ENCODE measurements at places on chromosomes 4 and X. TPM values are rescaled to one million over a fixed set of nuclear protein-coding genes. Genes with fewer than 3 reads are reported as not detected.

Gene JAKMIP1
- total RNA-seq = not detected

Gene ZCCHC18
- 0.62 TPM for total RNA-seq

Gene IDUA
- 30.6 TPM for total RNA-seq

Gene DNAAF6
- total RNA-seq = not detected

Gene RTL9
- total RNA-seq = not detected

Gene ARMCX1
- total RNA-seq = 4.7 TPM

Gene SHISA3
- total RNA-seq = 0.18 TPM

Gene SPP1
- total RNA-seq = 1.6 TPM

DNA sequence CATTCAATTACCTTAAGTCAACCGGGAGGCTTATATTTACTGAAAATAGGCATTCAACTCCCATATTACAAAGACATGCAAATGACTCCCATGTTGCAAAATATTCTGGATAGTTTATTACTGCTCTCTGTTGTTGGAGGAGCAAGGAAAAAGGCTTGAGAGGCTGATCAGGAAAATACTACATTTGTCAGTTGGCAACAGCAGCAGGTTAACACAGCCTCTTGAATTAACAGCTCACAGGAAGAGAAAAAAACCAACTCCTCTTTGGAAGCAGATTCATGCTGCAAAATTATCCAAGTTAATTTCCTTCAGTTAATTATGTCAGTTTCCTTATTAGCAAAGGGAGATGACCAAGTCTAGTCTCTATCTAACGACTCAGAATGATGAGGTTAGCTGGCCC lies 238.9 kb downstream of the MAML3 start:
- H3K4me1 ChIP-seq = peaks cover 33% of the 10 kb centered on the region
- H3K36me3 ChIP-seq = no peaks in the 10 kb centered on the region
- H3K27ac ChIP-seq = no peak overlapping the region
- no peak overlapping the region for H3K4me3 ChIP-seq

GRCh38 chr4:8592366-8593263 lies at the start of gene CPZ:
CPZ (plus strand) TSS chr4:8592765; CDS start chr4:8592834, 69 bp downstream.
- H3K4me3 ChIP-seq = no peak within 1 kb of the TSS
- no peaks in the 10 kb centered on the region for H3K4me1 ChIP-seq
- H3K27ac ChIP-seq = no peak within 1 kb of the TSS

DNA sequence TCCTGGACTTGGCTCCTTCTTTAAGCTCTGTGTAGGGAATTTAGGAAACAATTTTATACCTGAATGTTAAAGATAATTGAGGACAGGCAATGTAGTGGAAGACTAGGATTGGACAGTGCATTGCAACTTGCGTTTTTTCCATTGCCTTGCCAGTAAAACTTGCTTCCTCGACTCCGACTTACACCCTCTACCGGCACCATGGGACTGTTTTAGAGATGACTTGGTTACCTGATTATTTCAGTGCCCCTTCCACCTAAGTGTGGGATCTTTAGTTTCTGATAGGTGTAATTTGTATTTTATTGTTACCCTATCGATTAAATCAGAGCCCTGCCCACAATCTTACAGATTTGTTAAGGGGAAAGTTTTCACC lies 1.2 kb downstream of the PRPS1 start:
- H3K27me3 ChIP-seq = no peaks in the 10 kb centered on the region
- peak; percentile 13 for DNase-seq
- peak overlapping the region; percentile 90 for H3K4me3 ChIP-seq
- H3K36me3 ChIP-seq = no peaks in the 10 kb centered on the region

DNA sequence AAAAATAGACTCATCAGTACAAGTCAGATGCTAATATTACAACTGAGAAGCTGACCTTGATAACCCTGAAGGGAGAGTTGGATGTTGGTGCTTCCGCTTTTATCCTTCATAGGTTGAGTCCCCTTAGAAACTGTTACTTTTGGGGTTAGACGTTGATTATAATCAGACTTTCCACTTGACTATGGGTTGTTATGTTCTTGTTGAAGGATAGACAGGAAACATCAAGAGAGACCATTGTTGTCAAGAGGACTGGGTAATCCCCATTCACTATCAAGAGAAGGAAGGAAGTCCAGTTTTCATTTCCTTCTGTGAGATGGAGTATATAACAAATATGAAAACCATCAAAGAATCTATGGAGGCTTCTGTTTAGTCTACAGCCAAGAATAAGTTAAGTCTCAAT lies 229.9 kb upstream of the AFF2 start:
- no peak overlapping the region for H3K4me3 ChIP-seq
- H3K27ac ChIP-seq = no peak overlapping the region
- H3K36me3 ChIP-seq = no peaks in the 10 kb centered on the region
- no peaks in the 10 kb centered on the region for H3K4me1 ChIP-seq
- DNase-seq = no peak

GRCh38 chr4:98995183-98996055 lies at the start of gene METAP1:
METAP1 (plus strand) TSS chr4:98995721; CDS start chr4:98995754, 33 bp downstream.
- peaks cover 2% of the 10 kb centered on the region for H3K36me3 ChIP-seq
- H3K27me3 ChIP-seq = no peaks in the 10 kb centered on the region
- peak within 1 kb of the TSS; percentile 73 for H3K4me3 ChIP-seq
- peaks cover 12% of the 10 kb centered on the region for H3K4me1 ChIP-seq
- peak; percentile 64 for DNase-seq

DNA sequence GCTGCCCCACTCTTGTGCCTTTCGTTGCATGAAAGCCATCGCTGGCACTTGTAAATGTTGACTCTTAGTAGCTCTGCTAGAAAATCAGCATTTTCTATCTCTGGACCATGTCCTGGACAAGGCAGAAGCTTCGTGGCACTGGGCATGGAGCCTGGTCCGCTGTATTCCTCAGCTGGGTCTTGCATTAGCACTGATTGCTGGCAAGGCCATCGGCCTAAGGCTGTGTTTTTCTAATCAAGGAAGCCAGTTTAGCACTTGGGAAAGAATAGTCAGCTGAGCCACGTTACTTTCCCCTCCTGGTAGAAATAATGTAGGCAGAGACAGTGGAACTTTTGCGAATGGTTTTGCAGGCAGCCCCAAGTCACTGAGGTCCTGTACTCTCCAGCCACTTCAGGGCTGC lies 180.2 kb upstream of the EOLA2 start:
- no peak overlapping the region for H3K27ac ChIP-seq
- no peaks in the 10 kb centered on the region for H3K36me3 ChIP-seq
- no peaks in the 10 kb centered on the region for H3K4me1 ChIP-seq
- no peak overlapping the region for H3K4me3 ChIP-seq

- H3K4me3 ChIP-seq = no peak overlapping the region
- no peaks in the 10 kb centered on the region for H3K27me3 ChIP-seq
- H3K27ac ChIP-seq = no peak overlapping the region
Measured at GRCh38 chr4:16206848-16207247, 19.4 kb downstream of the TAPT1 start.

DNA sequence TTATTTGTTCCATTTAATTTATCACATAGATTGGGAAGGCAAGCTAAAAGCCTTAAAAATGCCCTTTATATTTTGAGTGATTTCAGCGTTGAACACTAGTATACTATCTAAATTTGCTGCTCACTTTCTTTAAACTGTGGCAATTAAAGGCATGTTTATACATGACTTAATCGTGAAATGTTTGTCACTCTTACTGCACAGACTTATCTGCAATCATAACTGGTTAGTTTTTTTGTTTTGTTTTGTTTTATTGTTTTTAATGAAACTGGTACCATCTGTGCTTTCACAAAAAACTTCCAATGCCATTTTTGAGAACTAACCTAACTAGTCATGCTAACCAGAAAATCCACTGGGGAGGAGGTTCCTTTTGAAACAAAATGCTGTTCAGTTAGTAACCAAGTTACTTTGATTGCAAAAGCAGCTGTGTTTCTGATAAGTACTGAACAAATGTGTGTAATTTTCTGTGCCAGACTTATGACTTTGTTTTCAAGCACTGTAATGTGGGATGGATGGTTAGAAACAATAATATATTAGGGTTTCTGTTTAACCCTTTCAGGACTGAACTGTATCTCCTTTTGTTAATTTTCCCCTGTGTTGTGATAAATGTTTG lies 56.1 kb downstream of the CCKAR start:
- no peak overlapping the region for H3K27ac ChIP-seq
- H3K36me3 ChIP-seq = no peaks in the 10 kb centered on the region
- no peak for DNase-seq
- no peak overlapping the region for H3K4me3 ChIP-seq
- no peaks in the 10 kb centered on the region for H3K27me3 ChIP-seq
- no peaks in the 10 kb centered on the region for H3K4me1 ChIP-seq

DNA sequence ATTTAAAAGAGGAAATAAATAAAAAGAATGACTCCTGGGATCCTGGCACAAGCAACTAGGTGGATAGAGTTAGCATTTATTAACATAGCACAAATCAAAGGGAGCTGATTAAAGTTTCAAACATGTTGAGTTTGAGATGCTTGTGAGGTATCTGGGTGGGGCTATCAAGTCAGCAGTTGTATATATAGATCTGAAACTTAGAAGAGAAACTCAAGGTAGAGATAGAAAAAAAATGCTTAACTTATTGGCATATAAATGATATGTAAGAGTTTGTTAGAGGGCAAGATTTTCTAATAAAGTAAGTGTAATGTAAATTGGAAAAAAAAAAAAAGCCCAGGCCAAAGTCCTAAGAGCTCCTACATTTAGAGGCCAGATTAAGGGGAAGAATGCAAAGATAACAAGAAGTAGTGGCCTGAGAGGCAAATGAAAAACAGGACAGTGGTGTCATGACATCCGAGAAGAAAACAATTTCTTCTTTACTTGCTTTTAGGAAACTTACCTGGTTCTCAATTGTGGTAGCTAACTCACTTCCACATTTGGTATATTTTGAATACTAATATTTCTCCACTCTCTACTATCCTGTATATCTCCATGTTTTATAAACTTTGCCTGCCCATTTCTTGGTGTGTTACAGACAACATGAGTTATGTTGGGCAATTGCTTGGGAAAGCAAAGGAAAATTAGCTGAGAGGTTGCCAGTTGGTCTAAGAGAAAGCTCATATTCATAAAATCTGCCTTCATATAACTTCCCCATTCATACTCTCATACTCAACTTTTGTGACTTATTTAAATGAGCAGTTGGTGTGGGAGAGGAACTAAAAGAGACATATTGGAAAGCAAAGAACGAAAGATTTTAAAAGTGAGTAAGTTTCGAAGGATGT lies 169.2 kb downstream of the PARM1 start:
- no peaks in the 10 kb centered on the region for H3K27me3 ChIP-seq
- no peak for DNase-seq
- H3K27ac ChIP-seq = no peak overlapping the region
- no peaks in the 10 kb centered on the region for H3K4me1 ChIP-seq
- no peaks in the 10 kb centered on the region for H3K36me3 ChIP-seq

DNA sequence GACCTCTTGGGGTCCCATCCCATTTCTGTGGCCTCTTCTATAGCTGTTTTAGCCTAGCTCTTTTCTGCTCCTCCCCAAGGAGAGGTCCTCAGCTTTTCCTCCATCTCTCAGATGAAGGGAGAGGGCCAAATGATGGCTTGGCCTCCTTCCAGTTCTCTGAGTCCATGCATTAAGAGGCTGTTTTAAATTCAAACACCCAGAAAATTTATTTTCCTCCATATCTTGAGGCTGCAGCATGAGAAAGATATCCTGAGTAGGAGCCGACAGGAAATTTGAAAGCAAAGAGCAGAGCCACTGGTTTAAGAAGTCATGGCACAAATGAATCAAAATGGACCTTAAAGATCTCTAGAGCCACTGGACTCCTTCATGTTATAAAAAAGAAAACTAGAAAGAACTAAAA lies 558.8 kb downstream of the MID1IP1 start:
- no peak overlapping the region for H3K27ac ChIP-seq
- no peaks in the 10 kb centered on the region for H3K36me3 ChIP-seq
- DNase-seq = no peak
- H3K27me3 ChIP-seq = no peaks in the 10 kb centered on the region
- no peak overlapping the region for H3K4me3 ChIP-seq

DNA sequence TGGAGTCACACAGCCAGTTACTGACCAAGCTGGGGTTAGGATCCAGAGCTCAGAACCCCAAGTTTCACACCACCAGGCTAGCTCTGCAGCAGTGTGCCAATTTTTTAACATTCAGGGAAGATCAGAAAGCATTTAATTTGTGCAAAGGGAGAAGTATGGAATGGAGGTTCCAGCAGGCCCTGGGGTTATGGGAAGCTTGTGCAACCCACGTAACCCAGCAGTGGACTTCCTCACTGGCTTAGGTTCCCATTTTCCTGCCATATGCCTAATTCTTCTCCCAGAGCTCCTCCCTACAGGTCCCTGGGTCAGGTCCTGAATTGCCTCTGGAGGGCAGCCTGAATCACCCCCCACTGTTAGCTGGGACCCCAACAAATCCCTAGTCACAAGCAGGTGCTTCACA lies 14.0 kb downstream of the APLN start:
- no peak overlapping the region for H3K27ac ChIP-seq
- no peak overlapping the region for H3K4me3 ChIP-seq
- no peaks in the 10 kb centered on the region for H3K27me3 ChIP-seq
- DNase-seq = no peak
- H3K36me3 ChIP-seq = no peaks in the 10 kb centered on the region
- H3K4me1 ChIP-seq = no peaks in the 10 kb centered on the region

GRCh38 chr4:76235915-76236314 lies 15.6 kb upstream of the FAM47E start:
- DNase-seq = no peak
- H3K27me3 ChIP-seq = no peaks in the 10 kb centered on the region
- no peak overlapping the region for H3K27ac ChIP-seq
- no peak overlapping the region for H3K4me3 ChIP-seq

DNA sequence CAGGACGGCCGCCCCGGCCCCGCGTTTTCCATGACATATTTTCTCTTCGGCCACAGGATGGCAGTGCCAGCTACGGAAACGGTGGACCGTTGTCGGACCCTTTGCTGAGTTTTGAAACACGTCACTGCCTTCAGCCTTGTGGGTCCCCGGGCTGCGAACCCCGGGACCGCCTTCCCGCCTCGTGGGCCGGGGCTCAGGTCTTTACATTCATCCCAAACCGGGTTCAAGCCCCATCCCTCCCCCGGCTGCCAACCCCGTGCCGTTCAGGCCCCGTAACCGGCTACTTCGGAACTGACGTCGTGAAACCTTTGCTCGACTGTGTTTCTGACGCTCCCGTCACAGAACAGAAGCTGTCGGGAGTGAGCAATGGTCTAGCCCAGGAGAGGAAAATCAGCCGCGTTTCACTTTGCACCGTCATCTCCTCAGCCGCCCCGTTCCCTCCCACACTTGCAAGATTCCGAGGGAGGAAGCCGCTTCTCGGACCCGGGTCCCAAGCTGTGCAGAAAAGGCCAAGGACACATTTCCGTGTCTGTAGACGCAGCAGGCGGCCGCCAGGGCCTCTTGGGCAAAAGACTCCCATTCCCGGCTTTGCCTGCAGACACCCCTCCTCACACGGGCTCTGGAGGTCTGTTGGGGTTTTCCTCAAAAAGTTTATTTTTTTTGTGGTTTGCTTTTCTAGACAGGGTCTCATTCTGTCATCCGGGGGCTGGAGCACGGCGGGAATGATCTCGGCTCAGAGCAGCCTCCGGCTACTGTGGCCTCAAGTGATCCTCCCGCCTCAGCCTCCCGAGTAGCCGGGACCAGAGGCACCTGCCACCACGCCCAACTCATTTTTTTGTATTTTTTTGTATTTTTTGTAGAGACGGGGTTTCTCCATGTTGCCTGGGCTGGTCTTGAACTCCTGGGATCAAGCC lies 41.4 kb upstream of the PPP2R3B start:
- no peak overlapping the region for H3K27ac ChIP-seq
- no peaks in the 10 kb centered on the region for H3K36me3 ChIP-seq
- H3K27me3 ChIP-seq = peaks cover 2% of the 10 kb centered on the region
- no peak overlapping the region for H3K4me3 ChIP-seq
- H3K4me1 ChIP-seq = no peaks in the 10 kb centered on the region
- no peak for DNase-seq

Data from Panc1 (cell line).